ENCODE measurements at places on chromosomes 5 and 9. TPM values are rescaled to one million over a fixed set of nuclear protein-coding genes. Genes with fewer than 3 reads are reported as not detected.

The SPINK7 gene
- not detected for total RNA-seq

The NR5A1 gene
- not detected for total RNA-seq

The PCDHGB5 gene
- 0.84 TPM for total RNA-seq

The C5orf58 gene
- total RNA-seq, result not detected

The RLN1 gene
- total RNA-seq, result 0.31 TPM

The IFNA21 gene
- total RNA-seq, result not detected

The PCDHGC3 gene
- 0.42 TPM for total RNA-seq

The SEMA4D gene
- total RNA-seq, result 126 TPM

The FOXD4 gene
- total RNA-seq, result not detected

The POU5F2 gene
- 3.0 TPM for total RNA-seq

The IARS1 gene
- total RNA-seq, result 87.9 TPM

The ECM2 gene
- 0.31 TPM for total RNA-seq

The HTR4 gene
- total RNA-seq, result not detected

The UBE2QL1 gene
- total RNA-seq, result not detected

The RNF130 gene
- 128 TPM for total RNA-seq

The DBH gene
- 0.10 TPM for total RNA-seq

The GBGT1 gene
- total RNA-seq, result 5.6 TPM

The FAM153A gene
- 16.5 TPM for total RNA-seq

The NTRK2 gene
- total RNA-seq, result 0.10 TPM

The FAM163B gene
- not detected for total RNA-seq

The DNAI1 gene
- total RNA-seq, result not detected

The SHB gene
- total RNA-seq, result 5.2 TPM

The HRCT1 gene
- total RNA-seq, result not detected

The PRLR gene
- 1.6 TPM for total RNA-seq

The CEP78 gene
- total RNA-seq, result 22.9 TPM

The PLAC8L1 gene
- not detected for total RNA-seq

The PRUNE2 gene
- 0.31 TPM for total RNA-seq

The RASEF gene
- under 0.01 TPM for total RNA-seq

The ZDHHC11 gene
- 1.2 TPM for total RNA-seq

The C5orf52 gene
- total RNA-seq, result not detected

The IER5L gene
- 13.2 TPM for total RNA-seq

The HACD4 gene
- total RNA-seq, result 25.4 TPM

The ZFP2 gene
- total RNA-seq, result 0.73 TPM

The FGF1 gene
- total RNA-seq, result not detected

The CSNK1A1 gene
- 249 TPM for total RNA-seq

The MARVELD2 gene
- 0.10 TPM for total RNA-seq

The DDX31 gene
- total RNA-seq, result 10.3 TPM

The TRIM52 gene
- total RNA-seq, result 17.5 TPM

The MLANA gene
- 0.10 TPM for total RNA-seq

The EHMT1 gene
- 56.6 TPM for total RNA-seq

The ZNF454 gene
- total RNA-seq, result not detected

The PCDHB13 gene
- not detected for total RNA-seq

The EDIL3 gene
- 0.10 TPM for total RNA-seq

All from mononuclear cell (primary cell).